Progenitor cell of endocrine pancreas (in vitro differentiated cells): ENCODE measurements at places on chromosomes 4 and X. TPM values are rescaled to one million over a fixed set of nuclear protein-coding genes. Genes with fewer than 3 reads are reported as not detected.

- H3K27ac ChIP-seq = no peak overlapping the region
- H3K27me3 ChIP-seq = no peaks in the 10 kb centered on the region
- H3K4me1 ChIP-seq = peaks cover 42% of the 10 kb centered on the region
- no peaks in the 10 kb centered on the region for H3K36me3 ChIP-seq
Observed at GRCh38 chr4:101222156-101222845, 125.0 kb downstream of the PPP3CA start.

DNA sequence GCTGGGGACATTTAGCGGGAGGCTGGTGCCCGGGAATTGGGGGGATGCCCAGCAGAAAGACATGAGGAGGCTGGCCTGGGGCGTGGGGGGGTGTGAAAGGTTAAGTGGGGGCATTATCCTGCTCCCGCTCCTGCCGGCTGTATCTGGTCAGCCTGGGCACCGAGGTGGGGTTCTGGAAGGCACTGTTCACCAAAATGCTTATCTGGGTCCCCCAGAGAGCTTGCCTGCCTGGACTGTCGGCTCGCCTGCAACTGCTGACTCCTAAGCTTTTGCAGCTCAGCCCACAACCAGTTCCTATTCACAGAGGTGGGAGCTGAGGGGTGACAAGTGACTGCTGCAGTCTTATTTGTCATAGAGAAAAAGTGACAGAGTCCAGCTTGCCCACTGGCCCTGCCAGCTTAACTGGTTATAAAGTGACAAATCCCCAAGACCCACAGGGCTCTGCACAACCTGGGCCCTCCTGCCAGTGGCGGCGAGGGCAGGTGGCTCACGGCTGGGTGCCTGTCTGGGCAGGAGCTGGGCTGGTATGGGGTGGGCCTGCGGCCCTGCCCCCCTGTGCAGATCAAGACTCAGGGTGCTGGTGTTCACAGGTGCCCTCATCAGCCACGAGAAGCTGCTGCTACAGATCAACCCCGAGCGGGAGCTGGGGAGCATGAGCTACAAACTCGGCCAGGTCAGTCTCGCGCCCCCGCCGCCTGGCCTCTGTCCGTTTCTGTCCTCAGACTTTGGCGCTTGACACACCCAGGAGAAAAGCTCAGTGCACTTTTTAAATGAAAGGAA lies 23.7 kb upstream of the MSANTD1 start:
- no peak overlapping the region for H3K4me3 ChIP-seq
- no peaks in the 10 kb centered on the region for H3K27me3 ChIP-seq
- H3K36me3 ChIP-seq = peaks cover 19% of the 10 kb centered on the region
- DNase-seq = no peak

TMPRSS11F gene
- total RNA-seq = not detected in 2 replicates

GRCh38 chr4:76232681-76233080 lies 18.8 kb upstream of the FAM47E start:
- no peak overlapping the region for H3K4me3 ChIP-seq
- H3K27me3 ChIP-seq = no peaks in the 10 kb centered on the region
- DNase-seq = no peak
- peaks cover 27% of the 10 kb centered on the region for H3K4me1 ChIP-seq
- H3K27ac ChIP-seq = no peak overlapping the region

GRCh38 chr4:43837171-43837570 lies 611.4 kb downstream of the KCTD8 start:
- no peak overlapping the region for H3K27ac ChIP-seq
- H3K4me3 ChIP-seq = no peak overlapping the region
- no peaks in the 10 kb centered on the region for H3K36me3 ChIP-seq
- H3K27me3 ChIP-seq = no peaks in the 10 kb centered on the region
- no peak for DNase-seq

- DNase-seq = no peak
- no peaks in the 10 kb centered on the region for H3K27me3 ChIP-seq
- no peaks in the 10 kb centered on the region for H3K4me1 ChIP-seq
- H3K27ac ChIP-seq = no peak overlapping the region
Observed at GRCh38 chr4:128955751-128956150, 137.6 kb downstream of the SCLT1 start.

TMSB15A gene
- total RNA-seq = 113 and 124 TPM in 2 replicates
